ENCODE measurements at places on chromosomes 2 and 18. TPM values are rescaled to one million over a fixed set of nuclear protein-coding genes. Genes with fewer than 3 reads are reported as not detected.

GRCh38 chr18:22912835-22913234, 20.3 kb upstream of the RBBP8 start:
- no peak for DNase-seq

DNA sequence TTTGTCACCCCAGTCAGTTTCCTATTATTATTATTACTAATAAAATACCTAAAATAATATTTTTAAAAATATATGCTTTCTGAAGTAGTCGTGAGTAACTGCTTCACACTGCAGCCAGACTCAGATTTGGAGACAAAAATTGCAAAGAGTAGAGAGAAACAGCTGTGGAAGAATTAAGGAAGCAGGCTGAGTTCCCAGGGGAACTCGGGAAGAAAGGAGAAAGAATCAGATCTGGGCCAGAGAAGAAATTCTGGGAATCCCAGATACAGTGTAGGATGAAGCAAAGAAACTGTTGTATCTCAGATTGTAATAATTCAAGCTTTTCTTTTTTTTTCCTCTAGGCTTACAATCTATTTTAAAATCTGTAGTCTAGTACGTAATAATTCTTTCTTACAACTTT, 182.3 kb downstream of the FTCDNL1 start:
- no peak for DNase-seq

DNA sequence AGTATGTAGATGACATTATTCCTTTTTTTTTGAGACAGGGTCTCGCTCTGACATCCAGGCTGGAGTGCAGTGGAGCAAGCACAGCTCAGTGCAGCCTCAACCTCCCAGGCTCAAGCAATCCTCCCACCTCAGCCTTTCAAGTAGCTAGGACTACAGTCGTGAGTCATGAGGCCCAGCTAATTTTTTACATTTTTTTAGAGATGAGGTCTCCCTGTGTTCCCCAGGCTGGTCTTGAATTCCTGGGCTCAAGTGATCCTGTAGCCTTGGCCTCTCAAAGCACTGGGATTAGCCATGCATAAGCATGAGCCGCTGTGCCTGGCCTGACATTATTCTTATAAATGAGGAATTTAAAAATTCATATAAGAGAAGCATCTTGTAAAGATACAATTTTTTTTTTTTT, 86.9 kb downstream of the FAM117B start:
- no peak for DNase-seq

- DNase-seq = no peak
These were observed 468.2 kb upstream of the HS6ST1 start for GRCh38 chr2:128786741-128787478.

GRCh38 chr18:40855661-40856060, 1099.4 kb upstream of the PIK3C3 start:
- DNase-seq = no peak

DNA sequence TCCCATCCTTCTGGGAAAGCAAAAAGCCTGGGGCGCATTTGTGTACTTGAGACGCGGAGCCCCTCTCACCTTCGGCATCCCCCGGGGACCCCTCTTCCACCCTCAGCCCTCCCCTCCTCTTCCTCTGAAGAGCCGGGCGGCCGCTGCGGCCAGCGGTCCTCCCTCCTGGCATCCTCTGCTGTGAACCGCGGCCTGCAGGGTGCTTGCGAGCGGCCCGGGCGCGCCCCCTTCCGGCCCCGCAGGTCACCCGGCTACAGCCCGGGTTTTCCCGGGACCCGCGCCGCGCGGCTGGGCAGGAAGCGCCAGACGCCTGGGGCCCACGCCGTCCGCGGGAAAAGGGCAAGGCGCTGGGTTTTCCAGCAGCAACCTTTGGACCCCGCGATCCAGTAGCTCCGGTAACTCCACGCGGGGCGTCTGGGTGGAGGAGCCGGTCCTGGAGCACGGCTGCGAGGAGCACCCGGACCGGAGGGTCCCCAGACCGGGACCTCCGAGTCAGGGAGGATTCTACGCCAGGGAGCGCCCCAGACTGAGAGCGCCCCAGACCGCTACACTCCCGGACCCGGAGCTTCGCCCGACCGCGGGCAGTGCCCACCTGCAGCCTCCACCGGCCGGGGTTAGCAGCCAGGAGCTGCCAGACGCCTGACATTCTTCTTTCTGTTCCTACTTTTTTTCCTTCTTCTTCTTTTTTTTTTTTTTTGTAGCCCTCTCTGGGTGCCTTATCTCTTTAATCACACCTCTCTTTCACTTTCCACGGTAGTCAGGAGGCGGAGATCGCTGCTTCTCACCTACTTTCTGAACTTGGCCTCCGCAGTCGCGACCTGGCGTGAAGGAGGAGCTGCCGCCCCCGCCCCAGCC, at the start of gene IL18R1:
IL18R1 (plus strand) TSS at position 271 of the 855 bp plus-strand sequence. CDS start 6,865 bp downstream, outside the sequence.
- peak; percentile 89 for DNase-seq

GRCh38 chr2:222465746-222466145, 41.4 kb downstream of the SGPP2 start:
- no peak for DNase-seq

Gene POMC
- 5.3 TPM for total RNA-seq

Gene MYL1
- total RNA-seq = not detected

Gene TACR1
- 0.07 TPM for total RNA-seq

Gene ANTXR1
- 28.9 TPM for total RNA-seq

Gene RAPGEF4
- total RNA-seq = 16.6 TPM
